Naive thymus-derived CD8-positive, alpha-beta T cell (primary cell): ENCODE measurements at places on chromosomes 6 and 20. TPM values are rescaled to one million over a fixed set of nuclear protein-coding genes. Genes with fewer than 3 reads are reported as not detected.

DNA sequence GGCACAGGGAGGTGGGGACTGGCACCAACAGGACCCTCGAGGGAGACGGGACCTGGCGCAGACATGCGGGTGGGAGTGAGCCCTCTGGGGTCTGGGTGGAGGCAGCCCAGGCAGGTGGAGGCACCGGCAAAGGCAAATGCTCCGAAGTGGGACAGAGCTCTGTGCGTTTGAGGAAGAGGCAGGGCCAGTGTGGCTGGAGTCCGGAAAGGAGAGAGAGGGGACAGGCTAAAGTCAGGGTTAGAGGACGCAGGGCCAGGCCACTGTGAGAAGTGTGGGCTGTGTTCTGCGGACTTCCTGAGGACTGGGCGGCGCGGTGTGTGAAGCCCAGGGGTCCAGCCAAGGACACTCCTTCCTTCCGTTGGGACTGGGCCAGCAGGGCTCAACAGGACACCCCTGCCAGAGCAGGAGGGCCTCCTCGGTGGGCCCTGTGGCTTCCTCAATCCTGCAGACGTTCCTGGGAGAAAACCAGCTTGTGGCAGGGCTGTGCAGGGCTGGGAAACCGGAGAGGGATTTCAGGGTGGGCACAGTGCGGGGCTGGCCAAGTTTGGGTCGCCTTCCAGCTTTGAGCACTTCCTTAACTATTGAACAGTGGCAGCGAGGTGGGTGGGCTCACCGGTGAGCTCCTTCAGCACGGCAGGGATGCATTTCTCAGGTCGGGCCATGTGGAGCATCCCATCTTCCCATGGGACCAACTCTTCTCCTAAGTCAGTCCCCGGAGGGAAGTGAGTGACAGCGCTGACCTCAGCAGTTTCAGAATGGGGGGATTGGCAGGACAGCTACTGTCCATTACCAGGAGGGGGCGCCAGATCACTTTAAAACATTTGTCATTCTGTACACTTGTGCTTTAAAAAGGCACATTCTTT is 22.5 kb downstream of the MOCS3 start:
- peak; percentile 39 for DNase-seq

DNA sequence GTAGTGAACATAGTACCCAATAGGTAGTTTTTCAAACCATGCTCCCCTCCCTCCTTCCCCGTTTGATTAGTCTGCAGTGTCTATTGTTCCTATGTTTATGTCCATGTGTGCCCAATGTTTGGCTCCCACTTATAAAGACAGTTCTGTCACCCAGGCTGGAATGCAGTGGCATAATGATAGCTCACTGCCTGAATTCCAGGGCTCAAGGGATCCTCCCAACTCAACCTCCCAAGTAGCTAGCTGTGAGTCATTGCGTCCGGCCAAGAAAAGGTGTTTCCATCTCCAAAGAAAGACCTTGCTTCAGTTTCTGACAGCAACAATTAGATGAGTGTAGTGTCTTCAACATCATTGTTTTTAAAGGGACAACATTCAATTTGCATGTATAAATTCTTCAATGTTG is 131.1 kb upstream of the CEP162 start:
- no peak for DNase-seq

Gene NKAIN4
- not detected for total RNA-seq

Gene PTCRA
- total RNA-seq = not detected

DNA sequence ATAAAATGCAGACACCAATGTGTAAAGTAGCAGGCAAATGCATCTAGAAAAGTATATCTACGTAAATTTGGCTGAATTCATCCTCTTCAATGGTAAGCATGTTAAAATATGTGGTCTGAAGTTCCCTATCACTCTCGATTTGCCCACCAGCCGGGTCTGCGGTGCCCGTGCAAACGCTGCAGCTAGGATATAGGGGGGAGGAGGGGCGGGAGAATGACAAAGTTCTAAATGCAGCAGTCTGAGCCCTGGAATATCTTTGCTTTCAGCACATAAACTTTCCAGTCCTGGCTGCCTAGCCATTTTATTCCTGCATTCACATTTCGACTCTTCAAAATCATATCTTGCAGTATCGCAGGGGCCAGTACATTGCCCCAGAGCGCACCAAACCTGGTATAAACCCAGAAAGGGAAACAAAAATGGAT is 708 bp downstream of the NRN1 start:
- no peak for DNase-seq

- no peak for DNase-seq
Measured at GRCh38 chr20:6732001-6732447, 35.5 kb upstream of the BMP2 start.

GRCh38 chr6:100344321-100344720 is 120.4 kb downstream of the SIM1 start:
- DNase-seq = no peak

Gene GPR6
- total RNA-seq = not detected

DNA sequence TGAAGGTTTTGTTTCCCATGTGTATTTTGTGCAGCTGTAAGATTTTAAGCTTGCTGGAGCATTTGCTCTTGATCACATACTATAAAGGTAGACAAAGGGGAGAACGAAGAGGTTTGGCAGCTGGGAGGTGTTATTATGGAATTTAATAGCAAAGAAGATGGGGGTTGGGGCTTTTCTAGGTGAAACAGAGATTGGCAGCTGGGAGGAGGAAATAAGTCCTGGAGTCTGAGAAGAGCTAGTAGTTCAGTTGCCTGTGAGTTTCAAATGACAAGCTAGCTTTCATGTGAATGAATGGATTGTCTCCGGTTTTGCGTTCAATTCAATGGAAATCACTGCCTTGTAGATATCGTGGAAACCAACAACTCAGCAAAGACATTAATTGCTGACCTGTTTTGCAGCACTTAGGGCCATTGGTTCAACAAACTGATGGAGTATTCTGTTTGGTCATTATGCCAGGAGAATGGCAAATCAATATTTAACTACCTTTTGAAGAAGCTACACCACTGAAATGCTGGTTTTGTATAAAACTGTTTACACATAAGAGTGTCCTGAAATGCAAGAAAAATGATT is 38.1 kb upstream of the FLRT3 start:
- DNase-seq = no peak

- no peak for DNase-seq
Measured at GRCh38 chr20:44231713-44232468, 15.2 kb upstream of the GDAP1L1 start.

DNA sequence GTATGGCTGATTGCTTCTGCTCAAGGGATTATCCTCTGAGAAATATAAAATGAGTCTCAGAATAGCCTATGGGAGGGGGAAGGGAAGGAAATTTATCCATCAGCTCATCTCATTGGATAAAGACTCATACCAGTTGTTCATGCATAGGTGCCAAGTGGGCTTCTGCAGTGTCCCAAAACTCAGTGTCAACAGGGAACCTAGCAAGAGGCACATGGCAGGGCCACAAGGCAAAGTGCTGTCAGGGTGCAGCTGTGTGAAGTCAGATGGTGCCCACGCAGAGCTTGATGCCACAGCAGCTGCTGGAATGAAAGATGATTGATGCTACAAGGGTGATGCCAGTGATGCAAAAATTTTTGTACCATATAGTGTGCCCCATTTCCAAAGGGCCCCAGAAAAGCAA is 3.2 kb upstream of the CHD6 start:
- DNase-seq = no peak

GRCh38 chr6:157706883-157707282 is 116.2 kb upstream of the SNX9 start:
- DNase-seq = no peak

Gene KIFC1
- total RNA-seq = 0.60 TPM

DNA sequence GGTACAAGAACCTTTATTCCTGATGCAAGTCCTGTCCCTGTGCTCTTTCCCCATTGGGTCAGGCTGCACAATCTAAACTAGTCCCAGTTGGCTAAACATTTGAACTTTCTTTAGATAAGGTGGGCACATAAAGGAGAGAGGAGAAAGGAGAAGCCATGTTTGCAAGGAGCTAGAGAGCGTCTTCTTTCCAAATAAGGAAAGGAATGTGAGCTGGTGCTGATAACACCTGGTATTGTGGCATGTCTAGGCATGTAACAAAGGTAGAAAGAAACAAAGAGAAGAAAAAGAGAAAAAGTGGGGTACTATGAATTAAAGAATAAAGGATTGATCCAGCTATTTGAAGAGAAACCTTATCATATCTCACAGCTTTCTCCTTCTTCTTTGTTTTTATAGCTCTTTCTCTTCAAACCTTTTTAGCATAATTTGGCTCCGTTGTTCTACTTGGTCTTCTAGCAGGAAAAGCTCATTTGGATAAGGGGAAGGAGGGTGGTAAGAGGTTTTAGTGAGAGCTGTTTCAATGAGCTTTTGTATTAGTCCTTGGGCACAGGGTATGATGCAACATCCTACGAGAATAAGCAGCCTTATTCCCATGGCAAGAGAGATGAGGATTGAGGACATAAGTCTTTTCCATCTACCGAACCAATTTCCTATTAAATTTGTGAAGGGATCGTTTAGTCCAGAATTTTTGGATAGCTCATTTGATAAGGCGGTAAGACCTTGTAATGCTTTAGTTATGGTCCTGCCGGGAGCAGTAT is 415.5 kb upstream of the MAN1A1 start:
- DNase-seq = no peak

Gene GPX5
- total RNA-seq = not detected

GRCh38 chr6:3748208-3749066 is 3.1 kb downstream of the PXDC1 start:
- no peak for DNase-seq

Gene CAP2
- total RNA-seq = not detected

Gene THEMIS
- total RNA-seq = 128 TPM

Gene SLC9A8
- 28.3 TPM for total RNA-seq

DNA sequence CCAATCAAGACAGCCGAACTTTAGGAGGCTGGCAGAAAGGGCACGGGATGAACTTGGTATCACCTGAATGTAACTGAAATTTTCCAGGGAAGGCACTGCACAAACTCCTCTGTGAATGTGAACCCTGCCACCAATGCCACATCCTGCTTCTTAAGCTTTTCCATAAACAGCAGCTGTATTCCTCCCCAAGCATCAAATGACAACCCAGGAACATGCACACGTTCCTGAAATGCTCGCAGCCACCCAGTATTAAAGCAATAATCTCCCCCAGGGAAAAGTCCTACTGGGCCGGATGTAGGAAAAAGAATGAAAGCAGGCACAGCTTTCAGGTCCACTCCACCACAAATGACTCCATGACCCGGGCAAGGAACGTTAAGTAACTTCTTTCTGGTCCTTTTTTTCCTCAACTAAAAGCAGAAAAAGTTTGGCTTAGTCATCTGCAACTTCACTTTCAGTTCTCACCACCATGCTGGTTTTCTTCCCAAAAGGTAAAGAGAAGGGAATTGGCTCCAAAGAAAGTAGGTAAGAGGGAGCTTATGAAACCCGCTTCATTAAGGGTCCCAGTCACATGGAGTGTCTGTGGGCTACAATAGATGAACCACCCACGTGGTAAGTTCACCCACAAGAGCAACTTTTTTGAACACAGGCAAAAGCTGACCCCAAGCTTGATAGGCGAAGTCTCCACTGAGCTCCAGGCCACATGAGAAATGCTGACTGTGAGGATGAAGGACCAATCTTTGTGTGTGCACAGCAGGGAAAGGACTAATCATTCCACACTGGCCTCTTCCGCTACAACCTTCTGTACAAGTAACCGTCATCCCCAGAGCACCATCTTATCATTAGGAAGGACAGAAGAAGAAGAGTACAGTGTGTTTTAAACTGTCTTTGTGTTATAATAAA is 90.1 kb downstream of the HIVEP2 start:
- DNase-seq = no peak

Gene DEF6
- 268 TPM for total RNA-seq
